ENCODE measurements at places on chromosomes 5 and 9.
A peak's percentile ranks its signal among the peaks of the same experiment; 100 is the strongest.

GRCh38 chr5:104189909-104190308 is 627.3 kb upstream of the NUDT12 start:
- peak; percentile 85 for DNase-seq

- DNase-seq = peak; percentile 23
Observed at GRCh38 chr5:111948092-111948841, 191.3 kb upstream of the NREP start.

DNA sequence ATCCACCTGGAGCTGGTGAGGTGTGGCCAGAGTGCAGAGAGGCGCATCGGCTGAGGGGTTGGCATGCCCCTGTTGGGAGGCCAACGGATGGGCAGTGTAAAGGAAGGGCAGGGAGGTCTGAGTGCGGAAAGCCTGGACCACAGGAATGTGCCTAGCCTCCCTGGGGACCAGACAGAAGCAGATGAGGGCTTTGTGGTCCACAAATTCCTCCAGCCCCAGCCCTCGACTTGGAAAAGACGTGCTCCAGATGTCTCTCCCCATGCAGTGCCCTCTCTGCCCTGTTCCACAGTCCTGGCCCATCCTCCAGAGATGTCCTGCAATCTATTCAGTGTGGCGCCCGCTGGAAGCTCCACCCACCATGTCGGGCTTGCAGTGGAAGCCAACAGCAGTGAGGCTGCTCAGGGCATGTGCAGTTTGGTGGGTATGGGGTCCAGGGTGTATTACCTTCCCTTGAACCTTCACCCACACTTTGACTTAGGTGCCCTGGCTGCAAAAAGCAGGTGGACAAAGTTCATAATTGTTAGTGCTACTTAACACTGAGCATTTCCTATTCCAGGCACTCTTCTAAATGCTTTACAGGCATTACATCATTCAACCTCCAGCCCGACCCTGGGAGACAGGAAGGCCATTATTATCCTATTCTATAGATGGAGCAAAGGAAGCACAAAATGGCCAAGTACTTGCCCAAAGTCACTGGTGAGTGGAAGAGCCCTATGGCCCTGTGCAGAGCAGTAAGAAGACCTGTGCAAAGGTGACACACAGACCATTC is 120.2 kb upstream of the SLC25A48 start:
- peak; percentile 88 for DNase-seq

GRCh38 chr5:111853748-111854147 is 96.8 kb upstream of the NREP start:
- DNase-seq = peak; percentile 31

DNA sequence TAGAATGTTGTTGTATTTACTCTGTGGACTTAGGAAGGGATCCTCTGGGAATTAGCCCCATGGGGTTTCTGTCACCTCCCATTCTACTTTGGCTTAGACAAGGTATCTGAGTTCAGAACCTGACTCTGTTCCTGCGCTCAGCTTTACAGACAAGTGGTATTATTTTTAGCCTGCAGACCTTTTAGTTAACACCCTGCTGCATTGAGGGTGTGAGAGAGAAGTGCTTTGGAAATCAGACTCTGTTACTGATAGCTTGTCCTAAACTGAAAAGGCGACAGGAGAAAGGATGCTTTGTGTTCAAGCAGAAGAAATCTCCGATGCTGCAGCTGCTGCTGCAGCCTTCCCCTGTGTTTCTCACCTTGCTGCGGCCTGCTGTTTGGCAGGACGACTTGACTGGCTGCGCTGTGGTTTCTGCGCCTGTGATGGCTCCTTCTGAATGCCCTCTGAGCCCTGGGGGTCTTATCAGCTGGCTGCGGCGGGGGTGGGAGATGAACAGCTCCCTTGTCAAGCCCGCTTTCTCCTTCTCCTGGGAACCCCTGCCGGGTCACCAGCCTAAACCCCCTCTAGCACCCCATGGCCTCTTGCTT is 61.9 kb downstream of the PGM5 start:
- DNase-seq = no peak

DNA sequence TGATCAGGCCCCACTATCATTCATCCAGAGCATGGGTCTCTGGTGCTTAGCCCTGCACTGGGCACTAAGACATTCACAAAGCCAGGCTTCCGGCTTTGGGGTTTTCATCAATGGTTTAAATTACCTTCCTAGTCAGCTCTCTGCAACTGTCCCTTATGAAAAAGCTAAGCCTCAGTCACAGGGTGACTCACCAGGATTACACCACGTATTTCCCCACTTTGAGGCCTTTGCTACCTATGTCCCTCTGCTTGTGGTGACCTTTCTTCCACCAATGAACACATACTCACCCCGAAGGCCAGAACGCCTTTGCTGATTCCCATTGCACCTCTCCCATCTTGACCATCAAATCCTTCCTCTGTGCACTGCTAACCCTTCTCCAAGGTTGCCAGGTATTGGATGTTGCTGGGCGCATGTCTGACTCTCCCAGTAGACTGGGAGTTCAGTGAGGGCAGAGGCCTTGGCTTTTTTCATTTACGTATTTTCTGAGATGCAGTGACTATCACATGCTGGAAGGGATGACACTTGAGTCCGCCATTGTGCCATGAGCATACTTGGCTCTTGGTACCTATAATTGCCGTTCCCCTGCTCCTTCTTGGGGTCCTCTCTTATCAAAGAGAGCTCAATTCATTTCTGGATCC is 58.7 kb upstream of the TNFSF8 start:
- peak; percentile 62 for DNase-seq

GRCh38 chr5:58239731-58240130 is 220.2 kb downstream of the PLK2 start:
- no peak for DNase-seq

DNA sequence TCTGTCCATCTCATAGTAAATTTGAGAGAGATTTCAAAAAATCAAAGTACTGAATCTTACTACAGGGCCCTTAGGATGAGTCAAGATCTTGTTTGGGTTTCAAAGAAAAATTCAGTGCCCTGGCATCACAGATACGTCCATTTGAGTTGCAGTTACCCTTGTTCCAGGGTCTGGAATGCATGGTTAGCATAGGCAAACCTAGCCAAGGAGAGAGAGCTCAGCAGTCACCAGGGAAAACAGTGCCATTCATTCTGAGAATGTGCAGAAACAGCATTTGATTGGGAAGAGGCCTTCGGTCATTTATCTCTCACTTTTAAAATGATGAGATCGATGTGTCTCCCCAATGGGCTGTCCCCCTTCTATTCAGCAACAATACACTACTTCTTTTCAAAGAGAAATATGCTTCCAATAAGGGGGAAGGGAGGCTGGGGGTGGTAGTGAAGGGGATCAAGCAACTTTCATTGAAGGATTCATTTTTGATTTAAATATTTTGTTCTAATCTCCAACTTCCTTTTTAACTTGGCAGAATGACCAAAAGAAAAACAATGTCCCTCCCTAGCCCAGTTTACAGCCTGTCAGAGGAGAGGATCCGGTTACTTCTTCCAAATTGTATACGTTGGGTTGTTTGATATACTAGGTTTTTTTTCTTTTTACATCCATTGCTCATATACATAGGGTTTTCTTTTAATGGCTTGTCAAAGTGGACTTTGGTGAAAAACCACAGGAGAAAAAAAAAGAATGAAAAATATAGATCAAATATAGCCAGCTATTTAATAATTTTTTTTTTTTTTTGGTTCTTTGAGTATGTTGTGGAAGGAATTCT is 491.1 kb downstream of the CCDC171 start:
- no peak for DNase-seq

- DNase-seq = no peak
Observed at GRCh38 chr5:158020555-158021418, 161.8 kb upstream of the CLINT1 start.
